ENCODE measurements at places on chromosomes 6 and 20.

DNA sequence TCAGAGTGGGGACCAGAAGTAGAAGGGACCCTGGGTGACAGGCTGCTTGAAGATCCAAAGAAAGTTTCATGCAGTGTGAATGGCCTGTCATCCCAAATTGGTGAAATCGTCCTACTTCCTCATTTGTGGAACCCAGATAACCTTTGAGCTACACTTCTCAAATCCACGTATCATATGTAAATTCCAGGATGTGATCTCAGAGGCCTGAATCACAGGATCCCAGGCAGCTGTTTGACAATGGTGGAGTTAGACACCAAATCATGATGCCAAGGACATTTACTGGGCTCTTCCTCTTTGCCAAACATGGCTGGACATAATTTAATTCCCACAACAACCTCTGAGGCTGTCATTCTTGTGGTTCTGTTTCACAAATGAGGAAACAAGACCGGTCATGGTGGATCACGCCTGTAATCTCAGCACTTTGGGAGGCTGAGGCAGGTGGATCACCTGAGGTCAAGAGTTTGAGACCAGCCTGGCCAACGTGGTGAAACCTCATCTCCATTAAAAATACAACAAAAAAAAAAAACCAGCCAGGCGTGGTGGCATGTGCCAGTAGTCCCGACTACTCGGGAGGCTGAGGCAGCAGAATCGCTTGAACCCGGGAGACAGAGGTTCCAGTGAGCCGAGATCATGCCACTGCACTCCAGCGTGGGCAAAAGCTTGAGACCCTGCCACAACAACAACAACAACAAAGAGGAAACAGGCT is 39.9 kb upstream of the TTPAL start:
- no peak for DNase-seq

DNA sequence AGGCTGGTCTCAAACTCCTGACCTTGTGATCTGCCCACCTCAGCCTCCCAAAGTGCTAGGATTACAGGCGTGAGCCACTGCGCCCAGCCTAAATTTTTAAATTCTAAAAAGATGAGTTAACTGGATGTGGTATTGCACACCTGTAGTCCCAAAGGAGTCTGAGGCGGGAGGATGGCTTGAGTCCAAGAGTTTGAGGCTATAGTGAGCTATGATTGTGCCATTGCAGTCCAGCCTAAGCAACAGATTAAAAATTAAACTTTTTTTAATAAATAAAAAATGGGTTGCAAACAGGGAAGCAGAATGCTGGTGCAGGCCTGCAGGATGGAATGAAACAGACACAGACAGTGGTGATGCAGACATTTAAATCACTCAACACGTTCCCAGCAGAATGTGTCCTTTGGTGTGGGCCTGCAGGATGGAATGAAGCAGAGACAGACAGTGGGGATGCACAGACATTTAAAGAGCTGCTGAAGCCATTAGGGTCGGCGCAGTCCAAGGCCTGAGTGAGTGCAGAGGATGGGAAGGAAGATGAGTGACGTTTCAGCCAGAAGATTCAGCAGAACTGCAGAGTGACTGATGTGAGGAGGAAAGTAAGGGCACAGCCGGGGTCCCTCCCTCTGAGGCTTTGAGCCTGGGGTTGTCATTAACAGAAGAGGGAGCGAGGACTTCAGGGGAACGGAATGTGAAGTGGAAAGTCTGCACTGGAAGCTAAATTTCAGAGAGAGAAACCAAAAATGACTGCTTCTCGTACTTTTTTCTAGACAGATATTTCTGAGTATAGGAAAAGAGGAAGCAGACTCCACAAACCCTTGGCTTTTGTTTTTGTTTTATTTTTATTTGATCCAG is 117.5 kb downstream of the RIN2 start:
- DNase-seq, result no peak

- no peak for DNase-seq
Measured at GRCh38 chr6:88449770-88450169, 283.6 kb upstream of the CNR1 start.

- DNase-seq, result no peak
Measured at GRCh38 chr6:157454762-157455714, 74.0 kb downstream of the ZDHHC14 start.

DNA sequence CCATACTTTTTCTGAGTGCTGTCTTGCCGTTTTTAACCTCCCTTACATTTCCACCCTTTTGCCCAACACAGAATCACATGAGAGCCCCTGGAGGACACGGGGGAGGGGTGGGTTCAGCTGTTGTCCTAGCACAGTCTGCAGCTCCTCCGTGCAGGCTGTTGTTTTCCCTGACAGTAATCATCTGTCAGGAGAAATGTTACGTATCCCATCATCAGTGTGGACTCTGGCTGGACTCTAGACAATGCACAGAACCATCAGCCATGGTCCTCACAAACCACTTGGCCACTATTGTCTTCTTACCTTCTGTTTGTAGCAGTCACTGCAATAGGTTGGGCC is 92.1 kb downstream of the RIN2 start:
- DNase-seq, result no peak

GRCh38 chr20:36808317-36809257 is 35.0 kb upstream of the DSN1 start:
- peak; percentile 62 for DNase-seq

DNA sequence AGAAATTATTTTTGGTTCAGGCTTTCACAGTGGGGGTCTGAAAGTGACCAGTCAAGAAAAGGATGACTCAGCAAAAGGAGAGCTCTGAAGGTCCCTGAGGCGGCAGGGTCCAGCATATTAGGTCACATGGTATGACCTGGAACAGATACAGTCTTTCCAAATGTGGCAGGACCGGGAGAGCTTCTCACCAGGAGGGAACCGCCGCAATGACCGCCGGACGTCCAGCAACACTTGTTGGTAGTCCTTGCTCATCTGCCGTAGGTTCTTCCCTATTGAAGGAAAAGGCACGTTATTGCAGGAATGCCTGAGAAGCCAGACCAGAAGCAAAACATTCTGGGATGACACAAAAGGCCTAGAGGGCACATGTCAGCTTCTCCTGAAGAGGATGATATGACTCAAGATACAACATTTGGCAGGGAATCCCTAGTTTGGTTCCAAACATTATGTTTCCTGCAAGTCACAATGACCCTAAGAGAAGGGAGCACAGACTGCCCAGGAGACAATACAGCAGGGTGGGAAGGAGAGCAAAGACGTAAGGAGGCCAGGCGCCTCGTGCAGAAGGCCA is 17.4 kb downstream of the TBC1D20 start:
- no peak for DNase-seq

DNA sequence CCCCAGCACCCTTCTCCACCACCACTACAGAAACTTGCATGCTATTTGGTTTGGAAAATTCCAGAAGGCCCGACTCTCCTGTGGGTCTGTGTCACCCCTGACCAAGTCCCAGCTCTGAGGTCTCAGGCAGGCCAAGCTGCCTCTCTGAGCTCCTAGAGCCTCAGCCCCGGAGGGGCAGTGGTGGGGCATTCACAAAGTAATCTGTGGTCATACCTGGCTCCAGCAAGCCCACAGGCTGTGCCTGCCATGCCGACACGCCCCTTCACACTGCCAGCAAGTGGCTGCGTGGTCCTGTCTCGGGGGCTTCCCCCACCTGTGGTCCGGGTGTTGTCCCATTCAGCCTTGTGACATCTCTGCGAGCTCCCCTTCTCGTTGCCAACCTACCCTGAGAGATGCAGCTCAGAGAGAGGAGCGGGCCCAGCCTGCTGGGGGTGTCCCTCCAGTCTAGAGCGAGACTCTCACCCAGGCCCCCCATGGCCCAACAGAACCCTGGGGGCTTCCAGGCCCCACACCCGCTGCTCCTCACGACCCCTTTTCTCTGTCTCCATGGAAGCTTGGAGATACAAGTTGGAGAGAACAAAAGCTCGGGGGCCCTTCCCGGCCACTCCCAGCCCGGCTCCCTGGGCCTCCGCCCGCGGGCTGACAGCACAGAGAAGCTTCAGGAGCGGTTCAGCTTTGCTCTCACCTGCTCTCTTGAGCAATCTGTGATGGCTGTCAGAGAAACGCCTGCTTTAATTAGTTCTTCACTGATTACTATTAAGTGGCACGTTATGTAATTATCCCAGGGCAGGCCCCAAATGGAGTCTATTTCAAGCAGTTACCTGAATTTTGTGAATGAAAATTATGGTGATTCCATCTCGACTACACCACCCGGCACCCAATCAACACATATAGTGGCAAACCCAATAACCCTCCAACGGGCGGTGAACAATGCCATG is 147.7 kb upstream of the PHACTR3 start:
- DNase-seq, result no peak

GRCh38 chr20:37421988-37422387 is 76.0 kb downstream of the SRC start:
- no peak for DNase-seq

GRCh38 chr6:43837507-43837906 is 67.5 kb downstream of the VEGFA start:
- DNase-seq, result no peak

DNA sequence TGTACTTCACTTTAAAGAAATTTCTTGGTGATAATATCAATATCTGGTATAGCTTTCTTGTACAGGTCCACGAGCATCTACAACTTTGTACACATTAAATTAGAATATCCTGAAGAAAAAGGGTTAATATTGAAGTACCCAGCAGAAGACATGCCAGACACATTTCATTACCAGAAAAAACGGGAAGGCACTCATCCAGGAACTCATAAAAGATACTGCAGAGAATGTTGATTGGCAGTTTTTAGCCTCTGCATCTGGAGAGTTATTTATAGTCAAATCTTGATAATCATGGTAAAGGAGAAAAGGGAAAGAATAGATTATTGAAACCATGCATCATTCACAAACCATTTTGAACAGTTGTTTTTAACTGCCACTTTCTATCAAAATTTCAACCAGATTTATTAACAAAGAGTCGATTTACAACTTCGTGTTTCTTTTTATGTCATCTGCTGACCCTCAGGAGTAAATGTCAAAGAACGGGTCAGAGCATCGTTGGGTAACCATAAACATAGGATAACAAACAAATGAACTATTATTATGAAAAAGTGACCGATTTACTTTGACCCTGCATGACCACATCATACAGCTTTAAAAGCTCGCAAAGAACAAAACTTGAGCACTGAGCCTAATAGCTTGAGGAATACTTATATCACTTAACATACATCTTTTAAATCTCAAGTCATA is 229.2 kb upstream of the SGK1 start:
- DNase-seq, result no peak

DNA sequence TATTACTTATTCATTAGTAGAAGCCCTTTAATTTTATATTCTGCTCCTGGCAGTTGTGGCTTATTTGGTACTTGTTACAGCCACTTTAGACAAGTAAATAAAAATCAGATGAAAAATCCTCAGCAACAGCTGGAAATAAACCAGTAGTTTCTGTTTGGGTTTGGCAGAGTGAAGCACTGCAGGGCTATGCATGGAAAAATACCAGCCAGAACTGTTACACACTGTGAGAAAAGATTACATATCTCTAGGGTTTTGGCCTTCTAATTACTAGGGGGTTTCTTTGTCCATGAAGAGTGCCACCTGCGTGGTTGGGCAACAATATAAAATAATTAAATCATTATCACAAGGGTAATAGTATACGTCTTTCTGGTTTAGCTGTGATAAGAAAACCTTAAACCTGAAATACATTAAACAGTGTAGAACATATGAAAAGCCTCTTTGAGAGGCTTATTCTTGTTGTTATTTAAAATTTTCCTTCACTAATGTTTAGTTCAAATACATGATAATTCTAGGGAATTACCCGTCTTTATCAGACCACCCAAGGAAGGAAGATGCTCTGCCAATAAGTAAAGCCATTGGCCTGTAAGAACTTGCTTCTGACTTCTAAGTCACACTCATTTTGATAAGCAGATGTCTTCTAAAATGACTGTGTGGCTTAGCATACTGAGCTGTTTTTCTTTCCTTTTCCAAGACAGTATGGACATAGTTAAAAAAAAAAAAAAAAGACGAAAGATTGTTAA is 320.0 kb upstream of the FLRT3 start:
- no peak for DNase-seq

DNA sequence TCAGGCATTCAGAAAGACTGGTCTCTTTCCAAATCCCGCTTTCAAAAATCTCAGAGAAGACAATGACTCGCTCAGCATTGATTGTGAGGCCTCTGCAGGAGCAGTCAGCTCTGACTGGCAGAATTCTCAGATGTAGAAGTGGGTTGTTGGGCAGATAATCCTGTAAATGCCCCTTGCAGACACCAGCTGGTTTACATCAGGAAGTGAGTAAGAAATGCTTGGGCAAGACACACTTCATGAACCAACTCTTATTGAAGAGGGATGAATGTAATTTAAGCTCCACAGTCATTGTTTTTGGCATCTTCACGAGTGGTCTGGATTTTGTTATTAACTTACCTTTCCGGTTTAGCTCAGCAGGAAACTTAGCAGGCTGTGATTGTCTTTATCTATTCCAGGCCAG is 166.6 kb downstream of the PLCB4 start:
- DNase-seq, result no peak

GRCh38 chr6:130050230-130050629 is 31.8 kb downstream of the L3MBTL3 start:
- no peak for DNase-seq

DNA sequence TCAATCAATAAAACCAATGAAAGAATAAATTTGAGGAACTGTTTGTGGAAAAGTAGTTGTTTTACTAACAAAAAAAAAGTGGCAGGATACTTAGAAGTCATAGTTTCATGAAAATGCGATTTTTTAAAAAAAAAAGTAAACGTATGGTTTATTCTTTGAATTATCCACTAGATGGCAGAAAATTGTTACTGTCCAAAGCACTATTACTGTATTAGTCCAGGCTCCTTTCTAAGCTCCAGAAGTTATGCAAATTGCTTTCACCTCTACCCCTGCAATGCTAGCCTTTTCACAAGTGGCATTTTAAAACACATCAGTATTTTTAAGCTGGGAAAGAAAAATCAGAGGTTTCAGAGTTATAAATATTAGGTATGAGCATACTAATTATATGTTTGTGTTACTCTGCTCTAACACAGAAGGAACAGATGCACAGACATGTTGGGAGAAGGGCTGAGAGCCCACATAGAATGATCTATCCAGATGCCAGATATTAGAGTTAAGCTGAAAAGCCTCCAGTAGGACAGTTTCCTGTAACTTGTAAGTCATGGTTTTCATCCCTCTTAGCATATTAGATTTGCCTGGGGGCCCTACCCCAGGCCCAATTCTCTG is 63.9 kb downstream of the FHL5 start:
- no peak for DNase-seq

DNA sequence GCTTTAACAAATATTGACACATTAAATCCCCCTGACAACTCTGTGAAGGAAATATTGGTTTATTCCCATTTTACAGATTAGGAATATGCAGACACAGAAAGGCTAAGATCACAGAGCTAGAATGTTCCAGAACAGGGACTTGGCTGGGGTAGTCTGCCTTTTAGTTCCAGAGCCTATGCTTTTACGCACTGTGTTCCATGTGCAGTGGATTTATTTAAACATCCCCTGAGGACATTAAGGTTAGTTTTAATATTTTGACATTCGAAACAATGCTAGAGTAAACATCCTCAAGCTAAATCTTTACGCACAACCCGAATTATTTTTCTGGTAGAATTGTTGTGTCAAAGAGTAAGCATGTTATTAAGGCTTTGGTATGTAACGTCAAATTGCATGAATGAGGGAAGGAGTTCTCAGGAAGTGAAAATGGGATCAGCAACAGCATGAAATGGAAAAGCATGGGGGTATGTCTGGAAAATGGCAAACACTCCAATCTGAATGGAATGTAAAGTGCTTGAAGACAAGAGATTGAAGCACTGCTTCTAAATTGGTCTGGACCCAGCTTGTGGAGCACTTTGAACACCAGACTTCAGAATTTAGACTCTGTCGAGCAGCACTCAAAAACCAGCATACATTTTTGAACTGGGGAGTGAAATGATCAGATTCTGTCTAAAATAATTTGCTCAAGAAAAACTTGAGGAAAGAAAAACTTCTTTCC is 429.9 kb downstream of the CD83 start:
- no peak for DNase-seq

GRCh38 chr6:158826819-158827501 is 7.8 kb upstream of the EZR start:
- no peak for DNase-seq

- DNase-seq, result no peak
Measured at GRCh38 chr6:156659822-156660198, 117.4 kb upstream of the ARID1B start.

All from T-helper 1 cell (primary cell).